ENCODE measurements at places on chromosomes 4 and X.

DNA sequence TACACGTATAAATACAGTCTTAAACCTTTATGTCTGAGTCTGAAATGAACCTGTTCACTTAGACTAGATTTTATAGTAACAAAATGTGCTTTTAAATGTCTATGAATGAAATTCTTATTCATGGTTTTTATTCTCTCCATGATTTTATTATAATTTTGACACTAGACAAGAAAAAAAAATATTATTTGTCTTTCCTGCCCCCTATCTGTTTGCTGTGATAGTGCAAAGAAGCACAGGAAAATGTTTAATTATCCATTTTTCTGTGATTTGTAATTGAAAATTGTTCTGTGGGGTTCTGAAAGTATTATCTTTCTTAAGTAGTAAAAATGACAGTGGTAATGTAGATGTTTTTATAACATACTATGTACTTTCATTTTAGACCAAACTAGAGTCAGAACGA, 52.0 kb downstream of the INTS6L start:
- no peak for DNase-seq

DNA sequence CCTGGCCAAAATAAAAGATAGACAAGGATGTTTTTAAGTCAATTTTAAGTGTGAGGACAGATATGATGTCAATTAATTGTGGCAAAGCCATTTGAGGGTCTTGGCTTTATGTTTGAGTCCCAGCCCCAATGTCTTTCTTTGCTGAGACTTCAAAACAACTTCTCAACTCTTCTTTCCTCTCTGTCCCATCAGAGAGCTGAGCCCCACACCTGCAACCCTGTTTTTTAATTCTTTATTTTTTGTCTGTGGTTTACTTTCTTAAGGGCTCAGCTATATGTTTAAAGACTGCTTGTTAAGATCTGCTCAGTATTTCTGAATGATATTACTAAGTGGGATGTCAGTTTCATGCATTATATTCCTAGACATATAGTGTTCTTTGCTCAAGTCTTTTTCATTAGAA, 164.3 kb downstream of the HS3ST1 start:
- no peak for DNase-seq

DNA sequence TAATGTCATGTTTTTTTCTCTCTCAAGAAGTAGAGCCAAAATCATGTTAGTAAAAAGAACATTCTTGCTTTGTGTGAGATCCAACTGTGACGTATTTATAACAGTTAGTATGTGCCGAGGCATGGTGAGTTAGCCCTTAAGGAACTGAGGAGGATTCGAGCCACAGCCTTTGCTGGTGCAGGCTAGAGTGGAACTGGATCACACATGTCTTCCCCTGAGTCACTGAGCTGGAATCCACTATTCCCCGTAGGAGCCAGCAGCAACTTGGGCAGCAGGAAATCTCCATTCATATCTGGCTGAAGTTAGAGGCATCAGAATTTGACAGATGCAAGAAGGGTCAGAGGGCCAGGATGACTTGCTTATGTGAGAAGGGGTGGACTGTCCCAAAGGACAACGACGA, 144.6 kb upstream of the KIT start:
- no peak for DNase-seq

DNA sequence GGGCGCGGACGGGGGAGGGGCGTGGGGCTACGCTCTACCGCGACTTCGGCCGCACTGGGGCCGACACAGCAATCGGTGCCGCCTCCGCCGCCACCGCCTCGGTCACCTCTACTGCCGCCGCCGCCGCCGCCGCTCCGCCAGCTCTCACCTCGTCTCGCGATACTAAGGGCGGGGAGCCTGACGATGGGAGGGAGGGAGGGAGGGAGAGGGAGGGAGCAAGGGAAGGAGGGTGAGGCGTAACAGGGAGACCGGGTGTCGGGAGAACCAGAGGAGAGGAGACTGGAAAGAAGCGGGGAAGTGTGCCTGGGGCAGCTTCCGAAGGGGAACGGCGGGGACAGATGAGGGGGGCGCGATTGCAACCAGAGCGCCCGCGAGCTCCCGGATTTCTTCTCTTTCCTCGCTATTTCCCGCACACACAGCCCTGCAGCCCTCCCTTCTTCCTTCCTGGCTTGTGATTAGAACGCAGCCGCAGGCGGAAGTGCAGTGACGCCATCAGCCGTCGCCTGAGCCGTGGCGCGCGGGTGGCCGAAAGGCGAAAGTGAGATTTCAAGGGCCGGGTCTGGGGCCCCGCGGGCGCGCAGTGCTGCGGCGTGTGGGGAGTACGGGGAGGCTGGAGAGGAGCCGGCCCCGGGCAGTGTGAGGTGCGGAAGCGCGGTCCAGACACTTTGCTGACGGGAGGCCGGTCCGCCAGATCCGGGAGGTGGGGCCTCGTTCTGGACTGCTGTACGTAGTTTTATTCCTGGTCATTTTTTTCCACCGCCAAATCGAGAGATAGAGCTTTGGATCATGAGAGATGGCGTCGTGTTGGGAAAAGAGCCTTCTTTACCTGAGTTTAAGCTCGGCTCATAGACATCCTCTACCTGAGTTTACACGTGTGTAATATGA, at the start of gene ANKRD17:
Gene ANKRD17 (minus strand): TSS at position 113 of the 885 bp plus-strand sequence. CDS start 130 bp downstream, outside the sequence.
- DNase-seq: peak; percentile 83

GRCh38 chr4:131459430-131460101, 1689.5 kb upstream of the PCDH10 start:
- DNase-seq: no peak

DNA sequence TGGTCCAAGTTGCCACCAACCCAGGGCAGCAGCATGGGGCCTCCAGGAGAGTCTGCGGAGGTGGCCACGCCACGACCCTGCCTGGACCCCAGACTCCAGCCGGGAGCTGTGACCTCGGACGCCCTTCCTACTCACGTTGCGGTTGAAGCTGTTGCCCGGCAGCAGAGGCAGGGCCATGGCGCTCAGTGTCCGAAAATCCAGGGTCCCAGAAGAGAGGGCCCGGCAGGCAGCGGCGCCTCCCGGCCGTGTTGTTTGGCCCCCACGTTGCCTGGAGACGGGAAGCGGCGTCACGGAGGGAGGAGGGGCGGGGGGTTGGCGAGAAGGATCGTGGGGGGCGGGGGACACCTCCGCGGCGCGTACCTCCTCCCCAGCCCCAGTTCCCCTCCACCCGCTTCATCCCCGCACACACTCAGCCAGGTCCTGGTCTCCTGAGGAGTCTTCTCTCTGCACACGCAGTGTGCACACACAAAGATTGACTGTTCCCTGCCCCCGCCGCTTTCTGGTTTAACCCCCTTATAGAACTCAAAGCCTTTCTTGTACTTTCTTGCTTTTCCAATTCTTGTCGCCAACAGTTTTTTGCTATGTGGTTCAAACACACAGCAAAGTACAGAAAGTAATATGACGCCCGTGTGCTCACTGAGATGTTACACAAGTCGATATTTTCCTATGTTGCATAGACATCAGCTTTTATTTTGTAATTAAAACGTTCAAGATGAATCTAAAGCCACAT, at the start of gene EFHC2:
Gene EFHC2 (minus strand): TSS at position 261 of the 730 bp plus-strand sequence. CDS start 84 bp downstream, at position 177.
- DNase-seq: peak; percentile 33

DNA sequence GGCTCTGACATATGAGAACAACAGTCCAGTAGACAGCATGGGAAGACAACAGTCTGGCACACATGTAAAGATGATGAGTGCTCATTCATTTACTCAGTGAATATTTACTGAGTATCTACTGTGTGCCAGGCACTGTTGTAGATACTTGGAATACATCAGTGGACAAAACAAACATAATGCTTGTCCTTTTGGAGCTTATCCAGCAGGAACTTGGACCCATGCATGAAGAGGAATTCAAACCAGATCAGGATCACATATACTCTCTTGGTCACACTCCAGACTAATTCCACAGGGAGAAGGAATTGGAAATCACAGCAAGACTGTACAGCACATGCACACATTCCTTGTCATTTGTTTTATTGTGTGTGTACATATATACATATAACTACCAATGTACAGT, 217.6 kb upstream of the TTC29 start:
- no peak for DNase-seq

DNA sequence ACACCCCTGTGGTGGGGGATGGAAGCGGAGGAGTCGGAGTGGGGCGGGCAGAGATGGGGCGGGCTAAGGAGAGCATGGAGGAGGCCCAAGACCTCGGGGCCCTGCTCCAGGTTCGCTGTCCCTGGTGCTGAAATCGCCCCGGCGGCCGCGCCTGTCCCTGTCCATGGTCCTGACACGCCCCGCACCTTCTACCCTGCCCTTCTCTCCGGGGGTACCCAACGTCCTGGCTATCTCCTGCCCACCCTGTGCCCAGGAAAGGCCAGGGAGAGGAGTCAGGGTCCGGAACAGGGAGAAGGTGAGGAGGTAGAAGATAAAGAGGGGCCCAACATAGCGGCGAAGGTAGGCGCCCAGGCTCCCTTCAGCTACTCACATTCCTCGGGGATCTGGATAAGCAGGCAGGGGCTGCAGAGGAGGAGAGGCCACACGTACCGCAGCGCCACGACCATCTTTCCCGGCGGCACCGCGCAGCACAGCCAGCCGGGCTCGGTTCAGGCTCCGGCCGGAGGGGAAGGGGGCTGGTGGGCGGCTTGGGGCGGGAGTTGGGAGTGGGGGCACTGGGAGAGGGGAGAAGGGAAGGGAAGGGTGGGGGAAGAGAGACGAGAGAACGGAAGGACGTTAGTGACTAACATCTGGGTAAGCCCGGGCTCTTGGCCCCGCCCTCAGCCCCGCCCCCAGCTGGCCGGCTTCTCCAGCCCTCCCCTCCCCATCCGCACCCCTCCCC, 10.4 kb downstream of the L1CAM start:
- peak; percentile 58 for DNase-seq

GRCh38 chr4:13543839-13544605, at the start of gene NKX3-2:
TSS of gene NKX3-2 (minus strand) at chr4:13544508. CDS start at chr4:13544414, 94 bp downstream.
- DNase-seq: no peak

GRCh38 chr4:23476515-23477090, 413.2 kb downstream of the PPARGC1A start:
- no peak for DNase-seq

GRCh38 chrX:25206778-25207177, 191.0 kb upstream of the ARX start:
- no peak for DNase-seq

- no peak for DNase-seq
Observed at GRCh38 chr4:22389240-22389870, 126.5 kb downstream of the ADGRA3 start.

DNA sequence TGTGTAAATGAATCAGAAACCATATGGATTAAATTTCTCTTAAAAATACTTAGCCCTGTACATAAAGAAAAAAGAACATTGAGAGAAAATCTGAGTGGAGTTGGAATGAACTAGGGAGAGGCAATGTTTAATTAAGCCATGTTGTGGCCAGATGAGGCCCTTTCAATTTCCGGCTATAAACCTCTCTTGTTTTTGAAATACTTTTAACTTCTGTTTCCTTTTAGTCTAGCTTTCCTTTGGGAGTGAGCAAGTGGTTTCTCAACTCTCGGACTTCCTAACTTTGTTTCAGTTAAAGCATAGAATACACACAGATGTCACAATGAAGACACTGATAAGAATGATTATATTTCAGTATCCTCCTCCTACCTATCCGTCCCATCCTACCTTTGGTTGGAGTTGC, 197.2 kb downstream of the ARHGAP24 start:
- no peak for DNase-seq

DNA sequence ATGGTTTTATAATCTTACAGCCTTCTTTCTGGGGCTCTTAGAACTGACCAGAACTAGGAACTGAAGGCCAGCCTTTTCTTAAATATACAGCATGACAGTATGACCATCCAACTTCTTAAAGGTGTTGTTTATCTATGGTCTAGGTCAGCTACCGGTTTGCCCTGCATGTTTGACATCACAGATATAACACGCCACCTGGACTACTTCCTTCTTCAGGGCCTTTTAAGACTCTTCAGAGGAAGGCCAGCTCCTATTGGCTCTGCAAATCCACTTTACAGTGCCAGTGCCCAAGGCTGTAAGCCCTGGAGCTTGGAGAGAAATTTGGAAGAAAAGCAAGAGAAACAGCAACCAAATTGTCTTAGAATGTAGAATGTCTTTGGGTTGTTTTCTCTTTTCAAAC, 185.5 kb downstream of the MGST2 start:
- DNase-seq: no peak

DNA sequence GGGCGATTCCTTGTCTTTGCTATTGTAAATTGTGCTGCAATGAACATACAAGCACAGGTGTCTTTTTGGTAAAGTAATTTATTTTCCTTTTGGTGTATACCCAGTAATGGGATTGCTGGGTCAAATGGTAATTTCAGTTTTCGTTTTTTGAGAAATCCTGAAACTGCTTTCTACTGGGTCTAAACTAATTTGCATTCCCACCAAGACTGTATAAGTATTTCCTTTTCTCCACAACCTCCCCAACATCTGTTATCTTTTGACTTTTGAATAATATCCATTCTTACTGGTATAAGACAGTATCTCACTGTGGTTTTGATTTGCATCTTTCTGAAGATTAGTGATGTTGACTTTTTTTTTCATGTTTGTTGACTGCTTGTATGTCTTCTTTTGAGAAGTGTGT, 2506.0 kb downstream of the PCDH7 start:
- no peak for DNase-seq

GRCh38 chr4:22174640-22175039, 226.1 kb upstream of the KCNIP4 start:
- DNase-seq: no peak

GRCh38 chrX:110992611-110993010, 103.4 kb upstream of the PAK3 start:
- DNase-seq: no peak

- no peak for DNase-seq
Observed at GRCh38 chrX:122512561-122513072, 671.5 kb upstream of the GRIA3 start.

GRCh38 chr4:106312377-106312776, 3.6 kb downstream of the TBCK start:
- DNase-seq: no peak

GRCh38 chrX:12139934-12140611, 1.8 kb downstream of the FRMPD4 start:
- no peak for DNase-seq

DNA sequence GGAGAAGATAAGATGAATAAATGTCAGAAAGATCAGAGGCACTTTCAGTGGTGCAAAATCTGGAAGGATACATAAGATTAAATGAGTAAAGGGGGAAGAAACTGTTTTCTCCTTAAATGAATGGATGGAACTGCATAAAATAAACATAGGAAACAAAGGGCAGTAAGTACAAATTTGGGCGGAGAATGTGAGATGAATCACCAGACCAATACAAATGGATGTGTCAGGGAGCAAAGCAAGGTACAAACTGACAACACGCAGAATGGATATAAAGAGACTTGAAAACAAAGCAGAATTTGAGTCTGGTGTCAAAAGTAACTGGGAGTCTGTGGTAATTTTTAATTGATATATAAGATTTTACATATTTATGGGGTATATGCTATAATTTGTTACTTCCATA, 175.3 kb upstream of the PCDH18 start:
- no peak for DNase-seq

GRCh38 chr4:107058828-107059227, 22.7 kb upstream of the DKK2 start:
- DNase-seq: no peak

- no peak for DNase-seq
Observed at GRCh38 chr4:153785910-153786721, 2.8 kb downstream of the SFRP2 start.

Data from activated gamma-delta T cell treated with anti-CD3 and anti-CD28 coated beads, Interleukin-2, amount 50 U/mL, for 16 hours (primary cell).